Airway epithelial cell (primary cell): ENCODE measurements at places on chromosomes 2 and 18. TPM values are rescaled to one million over a fixed set of nuclear protein-coding genes. Genes with fewer than 3 reads are reported as not detected.

SATB2 gene
- 0.28 and 0.42 TPM in 2 replicates for total RNA-seq

LRRTM4 gene
- not detected in 2 replicates for total RNA-seq

GREB1L gene
- 1.5 and 1.7 TPM in 2 replicates for total RNA-seq

VIT gene
- total RNA-seq: 0.07 TPM in 1 of 2 replicates, not detected in the other

GAL3ST2 gene
- total RNA-seq: not detected in 2 replicates

SIGLEC15 gene
- 0.07 TPM in 1 of 2 replicates, not detected in the other for total RNA-seq

UNC50 gene
- total RNA-seq: 33.6 and 43.8 TPM in 2 replicates

IL18R1 gene
- 0.84 and 1.2 TPM in 2 replicates for total RNA-seq

RUFY4 gene
- not detected in 2 replicates for total RNA-seq

UGT1A5 gene
- 3.2 TPM in 1 of 2 replicates, not detected in the other for total RNA-seq

COL4A4 gene
- total RNA-seq: 0.05 and 0.07 TPM in 2 replicates

DIPK1C gene
- total RNA-seq: not detected in 2 replicates

KLHL14 gene
- not detected in 2 replicates for total RNA-seq

ALK gene
- total RNA-seq: not detected in 2 replicates

ST8SIA5 gene
- total RNA-seq: not detected in 2 replicates

PDCL3 gene
- 20.4 and 21.6 TPM in 2 replicates for total RNA-seq

HOXD13 gene
- not detected in 2 replicates for total RNA-seq

GCFC2 gene
- 9.3 and 14.2 TPM in 2 replicates for total RNA-seq
